ENCODE measurements at places on chromosomes 4 and X. TPM values are rescaled to one million over a fixed set of nuclear protein-coding genes. Genes with fewer than 3 reads are reported as not detected.

The CXCL6 gene
- total RNA-seq, result 3.0 TPM

The RNF150 gene
- 13.4 TPM for total RNA-seq

The SLIT2 gene
- 1.4 TPM for total RNA-seq

The ODAM gene
- not detected for total RNA-seq

The EMD gene
- total RNA-seq, result 42.0 TPM

The HUWE1 gene
- 135 TPM for total RNA-seq

The DCK gene
- total RNA-seq, result 19.6 TPM

The GAGE12H gene
- not detected for total RNA-seq

The RASGEF1B gene
- total RNA-seq, result 1.1 TPM

The CTAG2 gene
- not detected for total RNA-seq

The NAP1L5 gene
- 9.0 TPM for total RNA-seq

The TMEM154 gene
- total RNA-seq, result 1.4 TPM

The DNAAF6 gene
- not detected for total RNA-seq

The IL1RAPL2 gene
- not detected for total RNA-seq

The WDR19 gene
- total RNA-seq, result 44.0 TPM

The RNF175 gene
- total RNA-seq, result 0.46 TPM

The GPR82 gene
- not detected for total RNA-seq

The CCKAR gene
- not detected for total RNA-seq

The ADH4 gene
- total RNA-seq, result not detected

The CENPE gene
- 13.1 TPM for total RNA-seq

The TMEM271 gene
- total RNA-seq, result not detected

The PAGE4 gene
- total RNA-seq, result not detected
